ENCODE measurements at places on chromosomes 13 and 19.

GRCh38 chr13:93378184-93378583 is 151.6 kb downstream of the GPC6 start:
- DNase-seq, result no peak

GRCh38 chr13:79405501-79405830 is 589 bp downstream of the RBM26 start:
- no peak for DNase-seq

- no peak for DNase-seq
These were observed 101.3 kb downstream of the AKAP11 start for GRCh38 chr13:42373048-42373812.

DNA sequence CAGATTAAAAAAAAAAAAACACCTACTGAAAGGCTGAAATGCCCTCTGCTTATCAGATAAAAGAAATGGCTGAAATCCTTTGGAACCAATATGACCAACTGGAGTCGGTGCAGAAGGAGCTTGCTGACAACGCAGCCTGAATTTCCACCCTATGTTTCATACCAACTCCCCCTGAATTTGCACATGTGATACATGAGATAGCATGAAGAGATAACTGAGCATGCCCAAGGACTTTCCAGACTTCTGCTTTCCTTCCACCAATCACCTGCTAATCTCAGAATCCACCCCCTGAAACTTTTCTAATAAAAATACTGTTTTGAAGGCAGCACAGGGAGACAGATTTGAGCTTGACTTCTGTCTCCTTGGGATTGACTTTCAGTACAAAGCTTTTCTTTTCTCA is 32.2 kb upstream of the WDFY2 start:
- DNase-seq, result no peak

- no peak for DNase-seq
These were observed 290.2 kb downstream of the ZNF536 start for GRCh38 chr19:30662211-30662861.

- no peak for DNase-seq
These were observed 31.8 kb downstream of the PIP5K1C start for GRCh38 chr19:3668331-3669081.

- DNase-seq, result no peak
These were observed 337 bp upstream of the FXYD7 start for GRCh38 chr19:35142606-35143230.

DNA sequence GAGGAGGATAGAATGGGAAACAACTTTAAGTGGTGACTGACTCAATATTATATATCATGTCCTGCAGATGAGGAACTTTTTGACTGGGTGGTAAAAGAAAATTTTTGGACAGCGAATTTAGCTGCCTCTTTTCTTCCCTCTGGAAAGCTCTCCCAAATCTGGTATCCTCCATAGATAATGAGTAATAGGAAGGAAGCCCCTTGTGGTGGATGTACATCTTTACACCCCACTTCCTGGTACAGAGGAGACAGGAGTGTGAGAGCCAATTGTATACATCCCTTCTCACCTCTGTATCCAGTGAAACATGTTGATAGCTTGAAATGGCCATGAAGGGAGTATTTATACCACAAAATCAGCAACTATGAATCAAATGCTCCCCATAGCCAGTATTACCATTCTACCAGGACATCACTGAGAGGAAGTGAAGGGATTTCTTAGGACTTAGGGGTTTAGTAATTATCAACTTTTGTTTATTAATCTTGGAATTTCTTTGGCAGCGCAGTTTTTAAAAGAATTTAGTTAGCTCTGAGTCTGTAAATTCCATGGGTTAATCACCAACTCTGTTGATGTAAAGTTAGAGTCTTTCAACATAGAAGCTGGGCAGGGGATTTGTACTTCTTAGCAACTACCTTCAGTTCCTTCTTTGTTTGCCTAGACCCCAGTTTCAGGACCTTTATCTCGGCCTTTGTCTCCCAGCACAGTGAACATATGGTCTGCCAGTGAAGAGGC is 17.0 kb upstream of the TDRD3 start:
- DNase-seq, result no peak

GRCh38 chr13:50094615-50095293 is 79.5 kb downstream of the KCNRG start:
- no peak for DNase-seq

- DNase-seq, result no peak
These were observed 43.2 kb downstream of the KLF12 start for GRCh38 chr13:74090869-74091605.

DNA sequence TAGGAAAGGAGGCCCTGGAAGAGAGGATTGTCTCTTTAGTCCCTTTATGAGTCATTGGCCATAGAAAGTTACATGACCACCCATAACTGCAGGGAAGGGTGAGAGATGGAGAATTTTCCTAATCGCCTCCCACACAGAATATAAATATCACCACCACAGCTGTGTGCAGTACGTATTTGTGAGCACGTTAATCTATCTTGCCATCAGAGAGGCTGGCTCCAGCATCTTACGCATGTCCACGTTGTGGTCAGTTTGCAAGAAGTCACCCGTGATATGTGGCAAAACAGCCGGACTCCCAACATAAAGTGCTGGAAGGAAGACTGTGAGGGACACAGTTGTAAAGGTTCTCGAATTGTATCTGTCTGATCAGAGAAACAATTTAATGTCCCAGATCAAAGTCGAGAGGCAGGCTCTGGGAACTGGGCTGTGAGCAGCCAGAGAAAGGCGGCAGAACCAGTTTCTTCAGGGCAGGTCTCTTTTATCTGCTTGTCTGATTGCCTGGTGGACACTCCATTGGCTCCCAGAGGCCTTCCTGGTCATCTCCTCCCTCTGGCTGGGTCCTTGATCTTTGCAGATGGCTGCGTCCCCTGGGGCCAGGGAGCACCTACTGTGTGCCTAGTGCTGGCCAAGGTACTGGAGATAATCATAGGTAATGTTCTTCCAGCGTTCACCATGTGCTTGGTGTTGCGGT is 74.9 kb downstream of the SIPA1L3 start:
- no peak for DNase-seq

Data from omental fat pad (tissue), 4 donors.